ENCODE measurements at places on chromosomes 7 and 10.

- no peak for DNase-seq
Measured at GRCh38 chr7:121761399-121761798, 111.6 kb upstream of the PTPRZ1 start.

GRCh38 chr10:123297175-123297574 lies 143.0 kb downstream of the BUB3 start:
- no peak for DNase-seq

DNA sequence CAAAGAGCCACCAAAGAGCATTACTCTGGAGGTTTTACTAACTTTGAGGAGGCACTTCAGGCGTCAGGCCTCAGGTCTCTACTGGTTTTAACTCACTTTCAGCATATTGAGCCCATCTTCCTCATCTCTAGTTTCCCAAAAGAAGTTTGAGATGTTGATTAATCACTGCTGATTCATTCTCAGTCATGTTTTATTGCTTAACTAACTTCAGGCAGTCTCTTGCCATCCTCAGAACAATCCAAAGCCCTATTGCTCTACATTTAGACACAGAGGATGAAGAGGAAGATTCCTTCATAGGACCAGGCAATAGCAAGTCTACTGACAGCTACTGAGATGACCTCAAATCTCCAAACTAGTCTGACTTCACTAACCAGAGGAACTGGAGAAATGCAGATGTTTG lies 39.1 kb upstream of the BET1 start:
- DNase-seq: no peak

DNA sequence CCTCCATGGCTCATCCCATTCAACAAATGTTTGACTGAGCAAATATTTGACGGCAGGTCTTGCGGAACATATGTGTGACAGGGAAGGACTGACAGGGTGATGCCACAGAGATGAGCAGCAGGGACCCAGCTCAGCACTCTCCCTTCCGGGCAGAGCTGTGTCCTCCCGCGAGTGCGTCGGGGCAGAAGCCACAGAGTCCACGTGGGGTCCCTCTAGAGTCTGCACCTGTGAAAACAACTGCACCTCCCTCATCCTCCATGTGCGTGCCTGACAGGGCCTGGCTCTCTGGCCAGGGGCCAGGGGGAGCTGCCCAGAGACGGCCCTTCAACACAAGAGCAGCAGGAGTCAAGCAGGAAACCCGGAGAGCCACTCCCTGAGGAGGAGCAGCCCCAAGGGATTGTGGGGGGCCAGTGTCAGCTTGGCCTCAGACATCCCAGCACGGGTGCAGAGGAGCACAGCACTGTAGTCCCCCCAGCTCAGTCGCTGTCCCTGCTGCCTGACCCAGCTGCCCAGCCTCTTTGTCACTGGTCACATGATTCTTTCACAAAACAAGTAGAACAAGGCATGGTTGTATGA lies 83.6 kb upstream of the TMEM72 start:
- DNase-seq: no peak

- DNase-seq: no peak
Measured at GRCh38 chr10:50788951-50789945, 49.5 kb downstream of the ASAH2B start.
